ENCODE measurements at places on chromosomes 16 and 17.

GRCh38 chr16:53757971-53758609 is 54.1 kb downstream of the FTO start:
- no peak for DNase-seq

DNA sequence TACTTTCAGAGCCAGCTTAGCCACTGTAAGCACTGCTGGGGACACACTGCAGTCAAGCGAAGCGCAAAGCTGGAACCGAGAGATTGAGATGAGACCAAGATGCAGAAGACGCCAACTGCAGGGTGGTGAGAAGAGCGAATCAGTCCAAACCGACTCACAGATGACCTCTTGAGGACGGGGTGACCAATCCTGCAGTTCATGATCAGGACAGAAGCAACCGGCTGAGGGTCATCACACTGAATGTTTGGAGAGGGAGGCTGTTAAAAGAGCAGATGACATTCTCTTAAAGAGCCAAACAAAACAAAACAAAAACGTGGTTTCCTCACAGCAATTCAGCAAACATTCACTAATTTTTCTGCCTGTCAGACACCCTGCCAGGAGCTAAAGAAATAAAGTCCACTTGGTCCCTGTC is 8.5 kb downstream of the HASPIN start:
- no peak for DNase-seq

GRCh38 chr17:4999430-5000093 is 1.8 kb downstream of the KIF1C start:
- no peak for DNase-seq

- no peak for DNase-seq
Observed at GRCh38 chr16:67104845-67105244, 4.9 kb upstream of the PHAF1 start.

- DNase-seq = no peak
Observed at GRCh38 chr17:2466931-2467330, 44.8 kb downstream of the METTL16 start.

GRCh38 chr16:67917852-67918236 is 13.8 kb downstream of the CTRL start:
- no peak for DNase-seq

DNA sequence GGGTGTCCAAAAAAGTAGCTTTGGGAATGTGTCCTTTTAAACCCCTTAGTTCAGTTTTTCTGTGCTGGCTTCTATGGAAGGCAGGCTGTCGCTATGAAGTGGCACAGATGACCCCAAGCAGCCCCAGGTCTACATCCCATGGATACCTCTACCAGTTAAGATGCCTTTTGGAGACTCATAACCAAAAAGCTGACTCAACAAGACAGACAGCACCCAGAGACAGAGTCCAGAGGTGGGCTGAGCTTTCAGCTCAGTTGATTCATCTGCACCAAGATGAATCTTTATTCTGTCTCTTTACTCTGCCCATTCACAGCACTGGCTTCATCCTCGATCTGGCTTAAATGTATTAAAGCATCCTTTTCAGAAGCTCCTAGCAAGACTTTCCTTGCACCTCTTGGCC is 29.8 kb upstream of the RBBP6 start:
- DNase-seq = no peak

- DNase-seq = no peak
Observed at GRCh38 chr16:31192856-31193642, 9.5 kb downstream of the PYCARD start.

- no peak for DNase-seq
Observed at GRCh38 chr16:20803192-20803560, 3.1 kb downstream of the ERI2 start.

GRCh38 chr17:9258115-9259015 is 237.1 kb downstream of the NTN1 start:
- no peak for DNase-seq

GRCh38 chr17:75888484-75888883 is 8.3 kb downstream of the TRIM65 start:
- no peak for DNase-seq

DNA sequence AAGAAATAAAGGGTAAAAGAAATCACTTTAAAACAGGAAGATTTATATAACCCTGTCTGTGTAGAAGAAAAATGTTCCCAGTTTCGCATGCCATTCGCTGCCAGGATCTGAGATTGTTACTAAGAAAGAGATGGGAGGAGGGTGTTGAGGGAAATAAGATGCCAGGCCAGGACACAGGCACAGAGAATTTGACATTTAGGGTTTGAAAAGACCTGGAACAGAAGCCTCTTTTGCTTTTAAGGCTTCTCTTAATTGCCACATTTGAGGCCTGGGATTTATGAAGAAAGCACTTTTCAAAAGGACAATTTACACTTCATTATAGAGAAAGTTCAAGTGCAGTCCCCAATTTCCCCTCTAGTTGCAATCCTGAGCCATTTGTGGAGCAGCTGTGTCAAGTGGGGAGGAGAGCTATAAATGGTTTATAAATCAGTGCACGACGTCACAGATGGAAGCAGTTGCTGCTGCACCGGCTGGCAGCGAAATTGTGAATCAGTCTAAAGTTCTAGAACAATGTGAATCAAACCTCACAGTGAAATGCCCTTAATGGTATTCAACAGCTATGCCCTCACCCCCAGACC is 26.5 kb upstream of the C16orf87 start:
- DNase-seq = no peak

DNA sequence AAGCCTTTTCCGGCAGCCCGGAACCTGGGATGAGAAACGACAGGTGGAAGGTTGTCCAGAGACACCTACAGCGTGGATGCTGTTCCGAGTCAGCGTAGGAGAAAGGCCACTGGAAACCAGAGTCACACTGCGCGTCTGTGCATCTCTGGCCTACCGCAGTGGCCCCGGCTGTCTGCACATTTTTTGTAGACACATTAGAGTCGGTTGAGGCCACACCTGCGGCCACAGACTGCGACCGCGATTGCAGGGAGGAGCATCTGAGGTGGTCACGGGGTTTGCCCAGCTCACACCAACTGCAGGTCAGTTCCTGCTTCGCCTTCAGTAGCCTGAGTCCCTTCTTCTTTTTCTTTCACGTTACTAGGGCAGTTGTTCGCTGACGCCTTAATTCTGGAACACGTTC is 52.4 kb downstream of the WDR45B start:
- no peak for DNase-seq

GRCh38 chr16:441447-441846 is 16.0 kb downstream of the RAB11FIP3 start:
- DNase-seq = no peak

DNA sequence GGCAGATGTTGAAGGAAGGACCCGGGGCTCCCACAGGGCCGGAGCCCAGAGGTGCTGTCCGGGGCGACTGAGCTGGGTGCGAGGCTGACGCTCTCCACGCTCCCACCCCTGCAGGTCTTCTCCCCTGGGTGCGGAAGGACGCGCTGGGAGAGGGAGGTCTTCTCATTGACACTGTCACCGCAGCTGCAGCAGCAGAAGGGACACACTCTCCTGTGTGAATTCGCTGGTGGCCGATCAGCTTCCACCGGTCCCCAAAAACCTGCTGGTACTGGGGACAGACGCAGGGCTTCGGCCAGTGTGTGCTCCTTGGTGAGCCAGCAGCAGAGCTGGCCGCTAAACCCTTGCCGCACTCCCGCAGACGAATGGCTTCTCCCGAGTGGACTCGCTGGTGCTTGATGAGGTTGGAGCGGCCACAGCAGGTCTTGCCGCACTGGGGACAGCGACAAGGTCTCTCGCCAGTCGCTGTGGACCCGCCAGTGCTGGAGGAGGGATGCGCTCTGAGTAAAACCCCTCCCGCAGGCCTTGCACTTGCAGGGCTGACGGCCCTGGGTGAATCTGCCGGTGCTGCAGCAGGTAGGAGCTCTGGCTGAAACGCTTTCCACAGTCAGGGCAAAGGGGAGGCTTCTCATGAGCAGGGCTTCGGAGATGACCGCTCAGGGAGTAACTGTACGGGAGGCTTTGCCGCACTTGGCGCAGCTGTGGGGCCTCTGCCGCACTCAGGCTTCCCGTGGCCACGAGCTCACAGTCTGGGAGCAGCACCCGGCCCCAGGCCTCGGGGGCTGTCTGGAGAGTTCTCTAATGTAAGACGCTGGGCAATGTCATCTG is 6.2 kb downstream of the ZNF843 start:
- DNase-seq = no peak

- no peak for DNase-seq
Observed at GRCh38 chr17:5815396-5815795, 231.1 kb upstream of the NLRP1 start.

- no peak for DNase-seq
Observed at GRCh38 chr16:31439519-31439918, 3.1 kb downstream of the ZNF843 start.

DNA sequence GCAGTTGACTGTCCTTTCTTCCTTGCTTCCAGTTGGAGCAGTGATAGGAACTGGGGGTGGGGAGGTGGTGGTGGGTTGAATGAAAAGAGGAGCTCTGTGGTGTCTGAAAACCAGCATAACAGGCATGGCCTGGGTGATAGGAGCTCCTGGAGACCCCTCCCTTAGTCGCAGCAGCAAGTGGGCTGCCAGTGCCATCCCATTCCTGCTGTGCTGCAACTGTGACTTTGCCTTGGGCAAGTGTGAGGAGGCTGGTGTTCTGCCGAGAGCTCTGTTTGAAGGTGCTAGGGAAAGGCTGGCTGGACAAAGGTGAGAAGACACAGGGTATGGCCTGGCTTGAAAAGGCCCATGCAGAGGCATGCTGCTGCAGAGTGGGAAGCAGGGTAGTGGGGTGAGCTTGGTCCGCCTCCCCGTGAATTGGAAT is 2.7 kb upstream of the CDK5R1 start:
- DNase-seq = no peak

All from stimulated activated CD4-positive, alpha-beta T cell treated with anti-CD3 and anti-CD28 coated beads, TNF-alpha, amount 100 ng/mL, for 1 hour (primary cell).